ENCODE measurements at places on chromosomes 5 and 9.

- DNase-seq: no peak
Measured at GRCh38 chr9:4927043-4927471, 58.0 kb upstream of the JAK2 start.

DNA sequence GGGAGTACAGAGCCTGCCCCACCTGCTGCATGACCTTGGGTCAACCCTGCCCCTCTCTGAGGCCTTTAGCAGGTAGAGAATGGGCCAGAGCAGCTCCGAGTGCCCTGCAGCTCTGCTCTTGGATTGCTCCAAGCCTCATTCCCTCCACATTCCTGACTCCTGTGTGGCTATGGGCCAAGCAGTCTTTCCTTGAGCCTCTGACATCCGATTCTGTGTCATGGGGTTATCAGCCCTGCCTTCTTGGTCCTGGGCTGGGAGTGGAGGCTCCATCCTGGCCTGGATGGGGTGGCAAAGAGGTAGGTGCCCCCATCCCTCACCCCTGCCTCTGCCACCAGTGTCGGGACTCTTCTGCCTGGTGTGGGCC is 13.7 kb downstream of the FPGS start:
- no peak for DNase-seq

GRCh38 chr9:90141723-90142122 is 500.9 kb downstream of the DIRAS2 start:
- DNase-seq: no peak

- DNase-seq: no peak
Measured at GRCh38 chr5:67032921-67033664, 163.5 kb downstream of the CD180 start.

GRCh38 chr5:123217173-123217572 is 128.1 kb downstream of the PRDM6 start:
- DNase-seq: no peak

- peak; percentile 71 for DNase-seq
Measured at GRCh38 chr9:2241461-2241835, 226.3 kb downstream of the SMARCA2 start.

DNA sequence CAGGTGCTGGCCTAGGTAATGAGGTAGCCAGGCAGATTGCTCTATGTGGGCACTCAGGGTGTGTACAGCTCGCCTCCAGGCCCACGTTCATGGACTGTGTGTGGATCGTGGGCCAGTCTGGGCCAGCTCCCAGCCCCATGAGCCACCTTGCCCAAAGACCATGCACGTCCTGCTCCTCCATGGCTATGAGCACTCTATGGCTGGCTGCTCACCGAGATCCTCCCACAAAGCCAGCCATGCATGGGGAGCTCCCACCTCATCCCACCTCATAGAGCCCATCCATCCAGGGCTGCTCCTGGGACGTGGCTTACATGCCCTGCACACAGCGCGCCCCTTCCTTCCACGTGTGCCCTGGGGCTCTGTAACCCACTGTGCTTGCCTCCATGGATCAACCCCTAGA is 262.5 kb upstream of the IRX1 start:
- no peak for DNase-seq

GRCh38 chr9:91914404-91914803 is 35.6 kb downstream of the ROR2 start:
- no peak for DNase-seq

DNA sequence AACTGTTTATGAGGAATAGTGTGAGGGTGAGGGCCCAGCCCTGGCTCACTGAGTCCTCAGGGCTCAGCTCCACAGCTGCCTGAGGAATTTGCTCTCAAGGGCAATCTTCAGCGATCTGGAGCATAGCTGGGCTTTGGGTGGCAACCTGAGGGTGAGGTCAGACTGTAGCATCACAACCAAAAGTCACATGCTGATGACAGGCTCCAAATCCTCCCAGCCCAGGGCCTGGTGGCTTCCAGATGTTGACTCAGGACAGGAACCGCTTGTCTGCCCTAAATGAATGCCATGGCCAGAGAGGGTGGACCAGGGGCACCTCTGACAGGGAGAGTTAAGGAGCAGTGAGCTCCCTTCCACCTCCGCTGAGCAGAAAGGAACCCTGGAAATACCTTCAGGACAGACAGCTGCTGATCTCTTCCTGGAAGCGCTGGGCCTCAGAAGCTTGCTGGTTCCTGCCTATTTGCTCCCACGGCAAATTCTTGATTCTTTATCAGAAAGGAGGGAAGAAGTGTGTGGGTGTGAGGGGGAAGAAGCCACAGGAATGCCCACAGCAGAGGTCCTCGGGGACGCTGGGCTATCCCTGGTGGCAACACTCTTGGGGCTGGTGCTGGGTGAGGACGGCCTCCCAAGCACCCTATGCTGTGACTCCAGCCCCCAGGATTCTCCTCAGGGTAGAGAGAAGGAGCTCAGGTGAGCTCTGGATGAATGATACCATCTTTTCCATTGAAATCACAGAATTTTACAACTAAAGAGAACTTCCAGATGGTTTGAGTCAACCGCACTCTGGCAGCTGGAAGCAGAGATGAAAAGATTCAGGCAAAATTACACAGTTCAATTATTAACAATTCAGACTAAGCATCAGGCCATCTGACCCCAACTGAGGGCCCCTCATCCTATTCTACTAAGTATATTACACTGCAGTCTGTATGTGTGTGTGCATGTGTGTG is 13.8 kb upstream of the CTSL start:
- peak; percentile 14 for DNase-seq

DNA sequence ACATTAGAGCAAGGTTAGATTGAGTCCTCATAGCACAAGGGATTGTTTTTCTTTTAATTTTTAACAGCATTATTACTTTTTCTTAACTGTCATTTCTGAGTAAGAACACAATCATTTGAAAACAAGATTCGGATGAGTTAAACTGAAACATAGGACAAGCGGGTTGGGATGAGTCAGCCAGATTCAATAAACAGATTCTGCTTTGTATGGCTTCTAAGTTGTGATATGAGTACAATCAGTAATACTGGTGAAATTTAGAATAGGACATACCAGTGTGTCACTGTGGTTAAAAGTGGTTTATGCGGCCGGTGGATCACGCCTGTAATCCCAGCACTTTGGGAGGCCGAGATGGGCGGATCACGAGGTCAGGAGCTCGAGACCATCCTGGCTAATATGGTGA is 364.3 kb upstream of the CDH10 start:
- DNase-seq: no peak

GRCh38 chr5:33579789-33580188 is 139.0 kb downstream of the TARS1 start:
- no peak for DNase-seq

DNA sequence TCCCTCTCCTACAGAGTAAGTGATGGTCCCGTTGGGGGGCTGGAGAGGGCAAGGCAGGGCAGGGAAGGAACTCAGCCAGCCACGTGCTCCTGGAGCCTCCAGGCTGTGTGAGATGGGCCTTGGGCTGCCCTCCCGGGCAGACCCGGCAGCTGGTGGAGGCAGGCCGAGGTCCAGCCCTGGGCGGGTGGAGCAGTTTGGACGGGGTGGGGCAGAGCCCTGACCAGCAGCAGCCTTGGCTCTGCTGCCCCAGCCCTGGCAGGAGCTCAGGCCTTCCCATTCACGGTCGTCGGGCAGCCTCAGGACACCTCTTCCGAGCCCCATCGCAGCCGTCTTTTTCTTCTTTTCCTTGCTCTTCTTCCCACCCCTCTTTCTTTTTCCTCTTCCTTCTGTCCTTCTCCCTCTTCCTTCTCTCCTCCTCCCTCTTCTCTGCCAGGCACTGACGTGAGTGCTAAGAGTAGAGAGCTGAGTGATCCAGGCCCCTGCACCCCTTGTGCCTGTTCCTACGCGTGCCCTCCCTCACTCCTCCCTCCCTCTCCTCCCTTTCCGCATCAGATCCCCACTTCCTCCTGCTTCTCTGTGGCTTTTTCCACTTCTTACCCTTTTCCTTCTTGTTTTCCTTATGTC is 42.8 kb downstream of the AMBP start:
- DNase-seq: no peak

DNA sequence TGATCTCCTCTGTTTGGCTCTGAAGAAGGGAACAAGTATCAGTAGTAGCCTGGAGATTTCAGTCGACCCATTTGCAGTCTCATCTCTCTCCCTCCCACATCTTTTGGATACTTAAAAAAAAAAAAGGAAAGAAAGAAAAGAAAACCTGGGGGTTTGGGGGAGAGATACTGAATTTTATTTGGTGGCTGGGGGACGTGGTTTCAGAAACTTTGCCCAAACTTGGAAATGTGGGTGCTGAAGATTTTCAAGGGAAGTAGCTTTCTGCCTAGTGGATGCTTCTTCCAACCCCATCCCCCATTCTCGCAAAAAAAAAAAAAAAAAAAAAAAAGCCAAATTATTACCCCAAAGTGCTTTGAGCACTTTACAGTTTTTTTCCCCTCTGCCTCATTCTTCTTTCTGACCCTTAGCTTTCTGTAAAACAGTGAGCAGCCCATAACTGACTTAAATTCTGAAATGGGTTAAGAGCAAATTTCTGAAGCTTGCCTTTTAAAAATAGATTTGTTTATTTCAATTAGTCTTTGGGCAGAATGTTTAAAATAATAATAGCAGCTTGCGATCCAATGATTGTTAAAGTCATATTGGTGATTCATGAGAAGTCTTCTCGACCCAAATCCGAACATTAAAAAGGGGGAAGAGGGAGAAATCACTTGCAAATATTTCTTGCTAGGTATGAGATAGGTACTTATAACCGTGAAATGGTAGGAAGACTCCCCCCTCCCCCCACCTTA is 894 bp downstream of the FST start:
- DNase-seq: no peak

DNA sequence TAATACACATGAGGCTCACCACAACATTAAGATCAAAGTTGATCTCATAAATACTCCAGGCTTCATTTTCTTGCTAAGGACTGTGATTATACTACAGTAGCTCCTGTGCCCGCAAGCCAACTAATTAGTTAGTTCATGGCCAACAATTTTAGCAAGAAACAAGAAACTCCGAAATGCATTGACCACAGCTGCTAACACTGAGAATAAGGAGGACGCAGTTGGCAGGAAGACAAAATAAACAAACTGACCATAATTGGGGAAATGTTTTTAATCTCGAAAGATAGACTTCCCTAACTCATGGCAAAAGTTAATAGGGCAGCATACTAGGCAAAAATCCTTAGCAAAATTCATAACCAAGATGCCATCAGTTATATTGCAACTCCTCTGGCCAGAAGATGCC is 115.5 kb upstream of the SPEF2 start:
- DNase-seq: no peak

GRCh38 chr5:177447066-177447610 is 524 bp downstream of the PRR7 start:
- peak; percentile 58 for DNase-seq

- no peak for DNase-seq
Measured at GRCh38 chr5:34570721-34571676, 85.1 kb upstream of the RAI14 start.

DNA sequence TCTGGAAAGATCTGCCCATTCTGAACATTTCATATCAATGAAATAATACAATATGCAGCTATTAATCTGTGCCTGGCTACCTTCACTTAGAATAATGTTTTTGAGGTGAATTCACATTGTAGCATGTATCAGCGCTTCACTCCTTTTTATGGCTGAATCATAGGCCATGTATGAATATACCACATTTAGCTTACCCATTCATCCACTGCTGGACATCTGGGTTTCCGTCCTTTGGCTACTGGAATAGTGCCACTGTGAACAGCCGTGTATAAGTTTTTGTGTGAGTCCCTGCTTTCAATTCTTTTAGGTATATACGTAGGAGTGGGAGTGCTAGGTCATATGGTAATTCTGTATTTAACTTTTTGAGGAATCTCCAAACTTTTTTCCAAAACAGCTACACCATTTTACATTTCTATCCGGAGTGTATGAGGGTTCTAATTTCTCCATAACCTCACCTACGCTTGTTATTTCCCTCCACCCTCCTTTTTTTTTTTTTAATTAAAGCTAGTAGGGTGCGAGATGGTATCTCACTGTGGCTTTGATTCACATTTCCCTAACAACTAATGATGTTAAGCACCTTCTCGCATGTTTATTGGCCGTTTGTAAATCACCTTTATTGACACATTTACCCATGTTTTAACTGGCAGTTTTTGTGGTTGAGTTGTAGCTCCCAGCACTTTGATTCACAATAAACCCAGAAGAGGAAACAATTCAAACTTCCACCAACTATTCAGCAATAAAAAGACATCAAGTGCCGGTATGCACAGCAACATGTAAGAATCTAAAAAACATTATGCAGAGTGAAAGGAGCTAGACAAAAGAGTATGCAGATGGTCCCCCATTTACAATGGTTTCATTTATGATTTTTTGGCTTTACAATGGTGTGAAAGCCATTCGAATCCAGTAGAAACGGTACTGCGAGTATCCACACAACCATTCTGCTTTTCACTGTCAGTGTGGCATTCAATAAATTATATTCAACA is 8.1 kb downstream of the SEMA4D start:
- no peak for DNase-seq

GRCh38 chr9:113057193-113057592 is 669 bp upstream of the ZFP37 start:
- DNase-seq: no peak

DNA sequence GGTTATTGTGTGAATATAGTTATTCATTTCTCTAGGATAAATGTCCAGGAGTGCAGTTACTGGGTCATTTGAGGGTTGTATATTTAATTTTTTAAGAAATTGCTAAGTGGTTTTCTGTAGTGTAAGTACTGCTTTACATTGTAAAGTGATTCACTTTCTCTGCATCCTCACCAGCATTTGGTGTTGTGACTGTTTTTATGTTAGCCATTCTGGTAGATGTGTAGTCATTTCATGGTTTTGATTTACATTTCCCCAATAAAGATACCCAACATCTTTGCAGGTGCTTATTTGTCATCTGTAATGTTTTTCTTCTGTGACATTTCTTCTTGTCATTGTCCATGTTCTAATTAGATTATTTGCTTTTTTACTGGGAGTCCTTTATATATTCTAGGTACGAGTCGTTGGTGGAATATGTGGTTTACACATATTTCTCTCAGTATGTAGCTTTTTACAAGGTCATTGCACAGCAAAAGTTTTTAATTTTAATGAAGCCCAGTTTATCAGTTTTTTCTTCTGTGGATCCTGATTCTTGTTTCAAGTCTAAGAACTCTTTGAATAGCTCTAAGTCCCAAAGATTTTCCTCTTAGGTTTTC is 34.0 kb downstream of the SCGB3A1 start:
- DNase-seq: no peak

- no peak for DNase-seq
Measured at GRCh38 chr5:167626341-167627123, 664.9 kb upstream of the WWC1 start.

GRCh38 chr9:74645007-74645639 is 148.0 kb downstream of the RORB start:
- no peak for DNase-seq

GRCh38 chr5:169333518-169333917 is 32.6 kb upstream of the SLIT3 start:
- DNase-seq: no peak

DNA sequence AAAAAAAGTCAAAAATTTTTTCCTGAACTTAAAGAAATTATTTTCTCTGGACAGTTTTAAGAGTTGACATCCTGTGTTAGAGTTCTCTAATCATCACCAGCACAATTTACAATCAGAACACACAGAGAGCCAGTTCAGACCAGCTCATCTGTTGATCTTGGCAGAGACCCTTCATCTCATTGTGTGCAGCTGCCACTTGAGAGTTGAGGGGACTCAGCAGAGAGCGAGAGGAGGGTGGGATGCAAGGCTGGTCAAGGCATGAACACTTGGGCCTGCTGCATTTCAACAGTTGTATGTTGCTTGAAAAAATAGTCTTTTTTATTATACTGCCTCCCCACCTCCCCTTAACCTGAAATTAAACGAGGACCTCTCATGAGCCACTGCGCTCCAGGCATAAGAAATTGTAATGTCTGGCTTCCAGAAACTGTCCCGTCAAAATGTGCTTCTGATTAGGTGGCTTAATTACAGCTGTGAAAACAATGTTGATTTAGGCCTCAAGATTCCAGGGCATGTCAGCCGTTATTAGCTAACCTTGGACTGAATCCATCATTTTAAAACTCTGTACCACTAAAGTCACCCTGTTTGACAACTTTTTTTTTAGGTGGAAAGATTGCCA is 383.6 kb downstream of the CCDC171 start:
- DNase-seq: no peak

Data from C1 segment of cervical spinal cord (tissue), 14 donors.